Stimulated activated CD4-positive, alpha-beta T cell treated with anti-CD3 and anti-CD28 coated beads, Interleukin-15, amount 100 ng/mL, for 1 hour (primary cell): ENCODE measurements at places on chromosomes 2 and 18.

DNA sequence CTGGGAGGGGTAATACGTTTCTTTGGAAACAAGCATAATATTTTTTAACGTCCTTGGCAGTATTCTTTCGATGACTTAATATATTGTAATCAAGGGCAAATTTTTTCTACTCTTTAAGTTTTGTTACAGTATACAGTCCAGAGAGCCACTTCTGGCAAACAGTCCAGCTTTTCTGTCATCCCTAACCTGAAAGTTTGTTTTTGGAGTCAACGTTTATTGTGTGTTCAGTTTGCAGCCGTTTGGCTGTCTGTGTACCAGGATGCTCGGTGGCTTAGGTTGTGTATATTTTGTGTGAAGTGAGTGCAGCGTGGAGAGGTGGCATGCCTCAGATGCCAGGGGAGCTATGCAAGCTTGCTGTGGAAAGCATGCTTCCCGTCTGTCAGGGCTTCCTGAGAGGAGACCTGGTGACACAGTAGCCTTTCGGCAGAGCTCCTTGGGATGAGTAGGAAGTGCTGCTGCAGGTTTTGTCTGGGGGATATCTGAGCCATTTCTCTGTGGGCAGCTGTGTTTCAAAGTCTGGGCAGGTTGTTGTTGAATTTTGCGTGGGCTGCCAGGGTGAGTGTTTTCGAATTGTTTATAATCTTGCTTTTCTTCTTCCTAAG, 14.7 kb downstream of the MAP3K20 start:
- no peak for DNase-seq

DNA sequence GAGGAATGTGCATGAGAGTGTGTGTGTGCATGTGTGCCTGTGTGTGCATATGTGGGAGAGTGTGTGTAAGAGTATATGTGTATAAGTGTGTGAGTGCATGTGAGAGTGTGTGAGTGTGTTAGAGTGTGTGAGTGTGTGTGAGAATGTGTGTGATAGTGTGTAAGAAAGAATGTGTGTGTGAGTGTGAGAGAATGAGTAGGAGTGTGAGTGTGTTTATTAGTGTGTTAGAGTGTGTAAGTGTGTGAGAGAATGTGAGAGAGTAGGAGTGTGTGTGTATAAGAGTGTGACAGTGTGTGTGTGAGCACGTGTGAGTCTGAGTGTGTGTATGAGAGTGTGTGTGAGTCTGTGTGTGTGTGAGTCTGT, 21.2 kb downstream of the GYPC start:
- no peak for DNase-seq

DNA sequence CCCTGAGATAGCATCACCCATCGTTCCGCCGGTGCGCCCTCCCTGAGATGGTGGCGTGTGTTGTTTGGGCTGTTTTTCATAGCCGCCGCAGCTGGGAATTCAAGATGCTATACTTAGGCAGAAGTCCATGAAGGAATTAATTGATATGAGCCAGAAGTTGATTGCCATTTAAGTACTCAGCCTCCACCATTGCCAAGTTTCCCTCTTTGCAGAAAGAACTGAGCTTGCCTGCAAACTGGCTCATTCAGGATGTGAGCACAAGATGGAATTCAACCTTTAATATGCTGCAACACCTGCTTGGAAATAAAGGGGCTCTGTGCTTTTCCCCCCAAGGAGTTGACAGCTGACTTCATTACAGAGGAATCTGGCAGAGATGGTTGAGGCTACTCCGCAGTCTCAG, 295.5 kb downstream of the ZNF521 start:
- DNase-seq, result no peak

DNA sequence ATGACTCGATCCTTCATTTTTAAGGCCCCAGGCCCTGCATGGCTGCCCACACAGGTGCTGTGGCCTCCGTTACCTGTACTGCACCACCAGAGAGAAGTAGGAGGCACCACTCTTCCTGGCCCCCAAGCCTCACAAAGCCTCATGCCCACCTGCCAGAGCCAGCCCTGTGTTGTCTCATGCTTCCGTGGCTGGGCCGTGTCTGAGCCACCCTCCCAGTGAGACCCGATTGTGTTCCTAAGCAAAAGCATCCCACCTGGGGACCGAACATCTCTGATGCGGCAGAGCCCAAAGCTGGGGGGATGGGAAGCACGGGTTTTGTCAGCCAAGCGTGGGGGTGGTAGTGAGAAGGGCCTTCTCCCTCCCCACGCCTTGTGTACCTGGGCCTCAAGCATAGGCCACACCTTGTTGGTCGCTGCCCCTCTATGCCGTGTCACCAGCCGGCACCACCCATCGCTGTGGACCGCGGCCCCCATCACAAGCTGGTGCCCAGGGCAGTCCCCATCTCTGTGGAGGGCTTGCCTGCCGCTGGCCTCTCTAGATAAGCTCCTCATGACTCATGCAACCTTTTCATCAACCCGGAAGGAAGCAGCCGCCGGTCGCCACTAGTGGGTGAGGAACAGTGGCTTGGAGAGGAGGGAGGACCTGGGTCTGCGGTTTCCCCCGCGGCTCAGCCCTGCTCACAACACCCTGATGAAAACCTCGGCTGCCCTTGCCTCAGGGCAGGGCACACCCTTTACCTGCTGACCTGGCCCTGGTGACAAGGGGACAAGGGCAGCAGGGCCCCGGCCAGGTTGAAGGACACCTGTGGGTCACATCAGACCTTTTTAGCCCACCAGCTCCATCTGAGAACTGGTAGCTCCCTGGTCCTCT, 2.7 kb upstream of the RNPEPL1 start:
- peak; percentile 84 for DNase-seq
